ENCODE measurements at places on chromosomes 5 and 9. TPM values are rescaled to one million over a fixed set of nuclear protein-coding genes. Genes with fewer than 3 reads are reported as not detected.

EGFLAM gene
- total RNA-seq = 4.6 TPM

CD180 gene
- 0.26 TPM for total RNA-seq

SLC31A2 gene
- total RNA-seq = 23.7 TPM

ANKRD18B gene
- total RNA-seq = not detected

TNC gene
- 1.6 TPM for total RNA-seq

IL5 gene
- not detected for total RNA-seq

SLC34A3 gene
- not detected for total RNA-seq

ADAMTS2 gene
- 9.1 TPM for total RNA-seq

FGF18 gene
- not detected for total RNA-seq

GARIN3 gene
- not detected for total RNA-seq

Data from body of pancreas (tissue), 4 donors.